ENCODE measurements at places on chromosomes 11 and 22.

GRCh38 chr22:43203471-43203981 is 16.6 kb upstream of the TTLL12 start:
- no peak for DNase-seq

GRCh38 chr22:42699281-42699975 is 21.2 kb downstream of the A4GALT start:
- no peak for DNase-seq

GRCh38 chr11:14875163-14875562 is 16.9 kb downstream of the CYP2R1 start:
- no peak for DNase-seq

GRCh38 chr11:123581651-123582399 is 72.6 kb downstream of the SCN3B start:
- no peak for DNase-seq

DNA sequence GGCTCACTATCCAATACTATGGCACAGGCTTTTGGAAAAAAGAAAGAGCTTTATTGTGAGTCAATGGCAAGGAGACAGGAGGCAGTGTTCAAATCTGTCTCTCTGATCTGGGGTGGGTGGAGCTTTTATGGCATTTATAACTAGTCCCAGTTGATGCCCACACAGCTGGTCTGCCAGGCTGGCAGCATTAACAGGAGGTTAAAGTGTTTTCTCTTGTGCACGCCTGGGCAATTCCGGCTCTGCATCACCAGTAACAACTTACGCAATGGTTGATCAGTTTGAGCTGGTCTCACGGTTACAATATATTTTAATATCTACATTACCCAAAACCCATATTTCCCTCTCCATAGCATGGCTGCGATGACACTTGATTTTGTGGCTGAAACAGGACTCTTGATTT is 15.1 kb upstream of the SMIM38 start:
- no peak for DNase-seq

All from AG09319 (cell line).